Pulmonary artery endothelial cell (primary cell): ENCODE measurements at places on chromosomes 11 and 22. TPM values are rescaled to one million over a fixed set of nuclear protein-coding genes. Genes with fewer than 3 reads are reported as not detected.

- no peak for DNase-seq
Observed at GRCh38 chr11:3093281-3094191, 36.3 kb upstream of the CARS1 start.

DNA sequence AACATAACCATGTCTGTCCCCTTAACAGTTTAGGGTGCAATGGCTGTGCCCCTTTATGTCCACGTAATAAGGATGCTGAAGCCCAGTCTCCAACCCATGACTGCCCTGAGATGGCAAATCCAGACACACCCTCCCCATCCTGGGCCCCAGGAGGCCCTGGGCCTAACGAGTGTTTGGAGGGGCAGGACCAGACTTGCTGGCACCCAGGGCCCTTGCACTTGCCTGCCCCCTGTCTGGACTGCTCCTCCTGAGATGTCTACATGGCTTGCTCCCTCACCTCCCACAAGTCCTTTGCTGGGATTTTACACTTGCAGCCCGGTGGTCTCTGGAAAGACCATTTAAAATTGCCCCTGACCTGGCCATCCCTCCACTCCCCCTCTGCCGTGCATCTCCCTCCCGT, 132.2 kb upstream of the NECTIN1 start:
- no peak for DNase-seq

DNA sequence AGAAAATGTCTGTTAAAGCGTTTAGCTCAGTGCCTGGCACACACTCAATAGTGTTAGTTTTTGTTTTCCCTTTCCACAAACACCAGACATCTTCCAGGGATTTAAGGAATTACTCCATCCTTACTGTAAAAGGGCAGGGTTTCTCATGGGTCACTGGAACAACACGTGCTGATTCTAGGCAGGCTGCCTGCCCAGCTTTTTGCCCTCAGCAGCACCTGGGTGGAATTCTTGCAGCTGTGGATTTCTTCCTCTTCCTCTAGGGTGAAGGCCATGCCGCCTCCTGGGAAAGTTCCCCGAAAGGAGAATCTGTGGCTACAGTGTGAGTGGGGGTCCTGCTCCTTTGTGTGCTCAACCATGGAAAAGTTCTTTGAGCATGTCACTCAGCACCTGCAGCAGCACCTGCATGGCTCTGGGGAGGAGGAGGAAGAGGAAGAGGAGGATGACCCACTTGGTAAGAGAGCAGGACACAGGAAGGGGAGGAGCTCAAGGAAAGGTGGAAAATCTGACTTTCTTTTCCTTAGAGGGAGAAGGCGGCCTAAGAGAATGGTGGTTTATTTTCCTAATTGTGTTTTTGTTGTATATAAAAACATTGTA, 5.4 kb downstream of the HINFP start:
- DNase-seq: no peak

DNA sequence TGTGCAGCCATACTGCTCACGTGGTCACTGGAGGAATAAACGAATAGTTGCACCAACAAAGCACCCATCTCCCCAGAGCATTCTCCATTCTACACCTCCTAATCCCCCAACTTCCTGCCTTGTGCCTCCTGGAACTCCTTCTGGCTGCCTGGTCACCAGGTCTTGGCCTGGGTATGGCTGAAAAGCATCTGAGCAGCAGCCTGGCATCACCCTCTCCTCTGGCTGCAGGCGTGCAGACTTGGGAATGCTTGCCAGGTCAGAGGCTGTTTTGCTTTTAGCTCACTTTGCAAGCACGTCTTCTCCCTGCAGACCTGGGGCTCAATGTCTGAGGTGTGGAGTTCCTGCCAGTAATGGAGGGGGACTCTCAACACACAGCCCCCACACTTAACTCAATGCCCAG, 33.3 kb upstream of the KCNJ11 start:
- no peak for DNase-seq

DNA sequence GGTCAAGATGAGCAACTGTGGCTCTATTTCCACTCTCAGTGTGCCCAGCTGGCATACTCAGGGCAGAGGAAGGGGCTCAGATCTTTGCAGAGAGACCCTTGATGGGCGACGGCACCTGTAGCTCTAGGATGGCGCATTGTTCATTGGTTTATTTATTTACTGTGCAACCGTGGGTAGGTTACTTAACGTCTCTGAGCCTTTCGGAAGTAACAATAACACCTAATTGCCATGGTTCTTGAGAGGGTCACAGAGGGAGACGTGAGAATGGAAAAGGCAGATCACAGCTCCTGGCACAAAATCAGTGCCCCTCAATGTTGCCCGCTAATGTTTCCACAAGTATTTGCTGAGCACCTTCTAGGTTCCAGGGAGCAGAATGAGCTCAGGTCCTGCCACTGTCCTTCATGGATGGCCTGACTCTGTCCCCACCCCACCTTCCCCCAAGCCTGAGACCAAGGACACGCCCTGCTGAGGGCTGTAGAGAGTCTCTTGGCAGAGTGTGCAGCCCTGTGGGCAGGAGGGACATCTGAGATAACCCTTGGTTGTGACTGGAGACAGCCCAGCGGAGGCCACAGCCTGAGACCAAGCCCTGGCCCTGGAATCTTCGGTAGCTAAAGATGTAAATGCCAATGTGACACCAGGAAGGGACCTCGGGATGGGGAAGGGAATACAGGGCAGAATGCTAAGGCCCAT, 780 bp upstream of the ALDH3B2 start:
- DNase-seq: no peak

GRCh38 chr22:26570864-26571525, 18.9 kb downstream of the TPST2 start:
- no peak for DNase-seq

GRCh38 chr11:3380706-3381545, 2.0 kb upstream of the ZNF195 start:
- DNase-seq: no peak

DNA sequence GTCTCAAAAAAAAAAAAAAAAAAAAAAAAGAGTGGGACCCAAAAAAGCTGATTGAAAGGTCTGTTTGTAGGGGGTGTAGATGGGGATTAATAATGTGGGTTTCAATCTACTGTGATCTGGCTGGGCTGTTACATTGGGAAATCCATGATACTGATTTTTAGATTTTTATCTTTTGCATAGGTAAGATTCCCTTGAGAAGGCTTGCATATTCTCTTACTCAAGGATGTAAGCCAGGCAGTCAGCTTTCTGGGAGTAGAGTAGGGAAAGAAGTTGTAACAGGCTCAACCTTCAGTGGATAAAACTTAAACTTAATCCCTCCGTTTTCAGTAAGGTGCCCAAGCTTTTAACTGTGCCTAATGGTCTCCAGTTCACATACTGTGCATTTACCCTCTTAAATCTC, 1.9 kb upstream of the CHEK1 start:
- no peak for DNase-seq

- no peak for DNase-seq
Observed at GRCh38 chr11:6095798-6096197, 11.7 kb upstream of the OR56B4 start.

DNA sequence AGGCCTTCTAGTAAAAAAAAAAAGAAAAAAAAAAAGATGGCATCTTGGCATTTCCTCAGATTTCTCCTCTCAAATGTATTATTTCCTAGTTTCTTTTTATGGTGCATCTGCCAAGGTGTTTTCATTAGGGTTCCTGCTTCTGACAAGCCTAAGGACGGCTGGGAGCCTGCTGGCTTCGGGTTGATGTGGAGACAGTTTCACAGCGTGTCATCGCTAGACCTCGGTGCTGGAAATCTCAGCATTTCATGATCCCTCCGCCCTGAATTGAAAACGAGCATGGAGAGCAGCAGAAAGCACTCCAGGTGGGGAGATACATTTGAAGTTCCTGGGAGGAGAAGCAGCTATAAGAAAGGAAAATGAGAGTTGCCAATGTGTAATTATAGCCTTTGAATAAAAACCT, 283.9 kb upstream of the CNTN5 start:
- DNase-seq: no peak

DNA sequence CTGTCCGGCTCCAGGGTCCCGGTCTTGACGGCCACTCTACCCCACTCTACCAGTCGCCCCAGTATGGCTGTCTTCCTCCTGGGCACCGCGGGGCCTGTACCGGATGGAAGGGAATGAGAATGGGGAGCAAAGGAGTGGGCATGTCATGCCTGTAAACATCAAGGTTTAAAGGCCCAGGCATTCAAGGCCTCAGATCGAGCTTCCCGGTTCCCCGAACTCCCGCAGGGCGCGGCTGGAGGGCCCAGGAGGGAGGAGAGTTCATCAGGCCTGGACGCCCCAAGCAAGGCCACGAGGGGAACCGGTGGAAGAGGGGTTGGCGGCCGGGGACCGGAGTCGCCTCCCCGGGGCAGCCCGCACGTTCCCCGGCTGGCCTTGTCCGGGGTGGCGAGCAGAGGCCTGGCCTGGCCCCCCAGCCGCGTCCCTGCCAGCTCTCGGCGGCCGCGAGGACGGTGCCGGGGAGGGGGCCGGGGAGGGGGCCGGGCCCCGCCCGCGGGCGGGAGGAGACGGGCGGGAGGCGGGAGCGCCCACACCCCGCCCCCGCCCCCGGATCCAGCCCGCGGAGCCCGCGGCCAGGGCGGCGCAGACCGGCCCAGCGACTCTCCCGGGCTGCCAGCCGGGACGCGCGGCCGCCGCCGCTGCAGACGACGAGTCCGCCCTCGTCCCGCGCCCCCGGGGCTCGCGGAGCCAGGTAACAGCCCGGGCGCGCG, at the start of gene CDC42EP1:
Gene CDC42EP1, plus strand, starts transcription at position 580 of the 707 bp plus-strand sequence. CDS start 5,870 bp downstream, outside the sequence.
- DNase-seq: no peak

DNA sequence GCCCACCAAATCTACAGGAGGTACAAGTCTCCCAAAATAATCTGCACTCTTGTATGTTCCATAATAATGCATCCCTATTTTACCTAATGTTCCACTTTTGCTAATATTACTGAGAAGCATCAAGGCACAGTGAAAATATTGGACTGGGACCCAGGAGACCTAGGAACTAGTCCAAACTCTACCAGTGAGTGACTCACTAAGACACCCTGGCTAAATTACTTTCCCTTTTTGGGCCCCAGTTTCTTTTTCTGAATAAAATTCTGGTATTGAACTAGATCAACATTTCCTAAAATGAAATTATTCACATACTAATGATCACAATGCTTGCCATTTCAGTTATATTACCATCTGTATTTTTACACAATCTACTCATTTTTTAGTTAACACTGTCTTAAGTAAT, 19.6 kb downstream of the THAP12 start:
- DNase-seq: no peak

DNA sequence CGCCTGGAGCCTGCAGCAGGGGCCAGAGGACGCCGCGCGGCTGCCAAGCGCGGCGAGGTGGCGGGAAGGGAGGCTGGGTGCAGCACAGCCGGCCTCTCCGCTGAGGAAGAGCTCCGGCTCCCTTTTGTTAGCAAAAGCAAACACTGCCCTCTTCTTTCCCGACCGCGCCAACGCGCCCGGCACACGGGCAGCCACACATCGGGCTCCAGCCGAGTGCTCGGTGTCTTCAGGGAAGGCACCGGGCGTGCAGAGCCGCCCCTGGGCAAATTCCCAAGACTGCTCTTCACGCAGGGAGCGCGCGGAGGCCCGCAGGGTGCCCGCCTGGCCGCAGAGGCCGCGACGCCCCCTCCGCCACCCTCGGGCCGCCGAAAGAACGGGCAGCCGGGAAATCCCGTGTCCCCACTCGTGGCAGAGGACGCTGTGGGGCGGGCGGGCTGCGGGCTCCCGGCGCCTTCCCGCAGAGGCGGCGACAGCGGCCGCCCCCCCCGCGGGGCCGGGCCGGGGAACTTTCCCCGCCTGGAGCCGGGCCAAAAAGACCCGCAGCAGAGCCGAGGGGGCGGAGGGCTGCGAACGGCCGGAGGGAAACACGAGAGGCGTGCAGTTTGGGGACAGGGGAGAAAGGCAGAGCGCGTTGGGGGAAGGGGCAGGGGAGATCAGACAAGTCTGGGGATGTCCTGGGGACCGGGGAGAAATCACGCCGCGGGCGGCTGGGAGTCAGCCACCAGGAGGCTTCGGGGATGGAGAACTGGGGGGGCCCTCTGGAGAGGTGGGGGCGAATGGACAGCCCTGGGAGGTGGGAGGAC, 931 bp downstream of the CADM1 start:
- no peak for DNase-seq

DNA sequence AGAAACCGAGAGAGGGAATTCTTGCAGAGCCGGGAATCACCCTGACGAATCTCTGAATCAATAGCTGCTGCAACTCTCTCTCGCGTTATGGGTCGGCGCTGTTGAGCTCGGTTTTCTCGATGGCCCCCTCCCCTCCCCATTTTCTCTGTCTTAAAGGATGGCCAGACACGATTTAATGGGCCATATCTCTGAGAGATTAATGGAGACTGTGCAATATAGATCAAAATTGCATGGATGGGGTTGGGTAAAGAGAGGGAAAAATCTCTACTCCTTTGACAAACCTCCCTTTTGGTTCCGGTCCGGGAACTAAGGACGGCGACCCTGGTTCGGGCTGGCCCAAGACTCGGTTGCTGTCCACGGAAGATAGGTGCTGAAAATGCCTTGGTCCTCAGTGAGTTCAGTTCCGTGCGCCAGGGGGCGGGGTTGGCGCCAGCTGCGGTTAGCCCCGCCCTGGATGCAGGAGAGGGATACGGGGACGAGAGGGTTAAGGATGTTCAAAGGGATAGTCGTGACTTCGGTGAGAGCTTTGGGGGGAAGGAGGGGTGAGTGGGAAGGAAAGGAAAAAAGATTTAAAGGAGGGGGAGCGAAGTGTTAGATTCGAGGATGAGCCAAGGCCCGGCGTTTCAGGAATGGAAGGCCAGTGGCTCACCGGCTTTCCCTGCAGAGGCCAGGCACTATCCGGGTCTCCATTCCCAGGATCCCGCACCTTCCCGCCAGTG, 103.6 kb upstream of the HSD17B12 start:
- no peak for DNase-seq

GRCh38 chr22:46467006-46467405, 70.4 kb downstream of the CELSR1 start:
- DNase-seq: no peak

- DNase-seq: no peak
Observed at GRCh38 chr22:24191381-24191841, 10.1 kb downstream of the SUSD2 start.

Gene APOL4
- total RNA-seq: 0.04 and 0.53 TPM in 2 replicates

Gene POGLUT3
- total RNA-seq: 23.7 and 29.6 TPM in 2 replicates

Gene MPPED2
- total RNA-seq: not detected in 2 replicates

Gene ZC3H12C
- 13.3 and 26.4 TPM in 2 replicates for total RNA-seq

Gene DDTL
- 0.99 and 1.7 TPM in 2 replicates for total RNA-seq

Gene ACRV1
- not detected in 2 replicates for total RNA-seq

Gene MISFA
- total RNA-seq: 0.28 and 0.46 TPM in 2 replicates

Gene OR5A1
- total RNA-seq: not detected in 2 replicates

Gene PANX3
- total RNA-seq: not detected in 2 replicates
